Breast epithelium (tissue), 4 donors: ENCODE measurements at places on chromosomes 7 and 10. TPM values are rescaled to one million over a fixed set of nuclear protein-coding genes. Genes with fewer than 3 reads are reported as not detected.

CLEC5A gene
- not detected for total RNA-seq

SEM1 gene
- total RNA-seq, result 28.5 TPM

HIP1 gene
- 24.6 TPM for total RNA-seq

DNA sequence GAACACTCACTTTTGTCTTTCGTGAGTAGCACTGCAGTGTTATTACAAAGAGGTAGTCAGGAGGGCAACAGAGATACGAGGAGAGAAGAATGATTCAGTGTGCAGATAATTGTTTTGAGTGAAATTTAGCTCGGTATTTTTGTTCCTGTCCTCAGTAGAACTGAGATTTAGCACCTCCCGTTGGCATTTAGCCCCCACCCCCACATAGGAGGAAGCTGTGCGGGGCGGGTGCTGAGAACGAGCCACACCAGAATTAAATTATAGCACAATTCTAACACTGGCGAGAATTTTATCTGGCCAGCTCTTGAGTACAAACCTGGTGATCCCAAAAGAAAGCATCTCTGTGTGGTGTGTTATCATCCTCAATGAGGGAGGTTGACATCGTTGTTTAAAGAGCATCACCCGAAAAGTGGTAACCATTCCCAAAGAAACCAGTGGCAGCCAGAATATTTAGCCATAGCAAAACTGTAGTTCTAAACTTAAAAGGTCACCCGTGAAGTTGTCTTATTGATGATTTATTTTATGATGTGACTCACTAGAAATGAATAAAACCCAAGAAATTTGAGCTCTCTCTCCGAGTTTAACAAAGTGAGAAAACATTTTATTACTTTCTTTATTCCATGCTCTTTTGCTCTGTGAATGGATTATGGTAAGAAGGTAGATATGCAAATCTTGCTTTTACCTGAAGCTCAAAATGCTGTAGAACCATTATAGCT, 612.2 kb downstream of the SUGCT start:
- H3K27ac ChIP-seq, result no peak overlapping the region
- no peaks in the 10 kb centered on the region for H3K36me3 ChIP-seq
- DNase-seq, result no peak
- no peak overlapping the region for H3K4me3 ChIP-seq
- H3K4me1 ChIP-seq, result no peaks in the 10 kb centered on the region

DNA sequence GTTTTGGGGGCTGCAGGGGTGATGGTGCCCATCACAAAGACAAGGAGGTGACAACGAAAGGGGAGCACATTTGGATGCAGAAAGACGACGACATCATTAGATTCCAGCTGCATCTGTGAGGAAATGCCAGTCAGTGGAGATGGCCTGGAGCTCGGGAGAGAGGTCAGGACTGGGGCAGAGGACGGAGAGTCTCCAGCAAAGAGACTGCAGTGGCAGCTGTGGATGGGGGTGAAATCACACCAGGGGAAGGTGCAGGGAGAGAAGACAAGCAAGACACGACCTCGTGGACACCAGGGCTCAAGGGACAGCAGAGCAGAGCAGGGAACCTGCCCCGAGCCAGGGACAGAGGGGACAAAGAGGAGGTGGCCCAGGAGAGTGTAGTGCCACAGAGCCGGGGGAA, 203.4 kb downstream of the PRPF18 start:
- no peak overlapping the region for H3K4me3 ChIP-seq
- no peaks in the 10 kb centered on the region for H3K36me3 ChIP-seq
- no peak for DNase-seq
- H3K27me3 ChIP-seq, result no peaks in the 10 kb centered on the region
- no peak overlapping the region for H3K27ac ChIP-seq

DNA sequence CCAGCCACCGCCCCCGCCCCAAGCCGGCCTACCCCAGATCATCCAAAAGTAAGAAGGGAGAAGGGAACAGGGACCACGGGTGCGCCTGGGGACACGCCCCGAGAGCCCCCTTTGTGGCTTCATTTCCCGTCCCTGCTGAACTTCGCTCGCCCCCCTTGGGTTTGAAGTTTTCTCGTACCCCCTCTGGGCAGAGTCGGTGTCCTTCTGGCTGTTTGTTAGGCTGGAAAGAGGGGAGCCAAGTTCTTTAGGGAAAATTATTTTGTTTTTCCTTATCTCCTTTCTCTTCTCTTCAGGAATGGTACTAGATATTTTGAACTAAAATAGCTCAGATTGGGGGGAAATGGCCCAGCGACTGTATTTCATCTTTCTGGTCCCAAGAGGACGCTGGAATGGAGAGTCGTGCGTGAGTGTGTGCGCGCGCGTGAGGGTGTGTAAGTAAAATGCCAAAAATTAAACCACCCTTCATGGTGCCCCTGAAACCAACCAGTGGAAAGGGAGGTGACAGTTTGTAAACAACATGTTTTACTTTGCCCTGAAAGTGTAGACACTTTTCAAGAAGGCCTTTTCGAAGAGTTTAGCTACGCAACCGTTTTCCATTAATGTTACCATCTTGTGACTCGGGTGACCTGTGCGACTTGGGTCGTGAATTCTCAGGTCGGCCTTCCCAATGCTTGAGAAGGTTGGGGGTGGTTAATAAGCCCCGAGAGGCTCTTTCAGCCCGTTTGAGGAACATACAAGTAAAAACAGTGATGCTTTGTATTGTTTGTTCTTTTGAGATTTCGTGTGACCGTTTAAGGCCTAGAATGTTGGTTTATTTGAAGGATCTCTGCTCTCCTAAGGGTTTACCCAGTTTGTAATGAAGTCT, 694 bp downstream of the RBM20 start:
- H3K4me1 ChIP-seq, result peaks cover 5% of the 10 kb centered on the region
- H3K36me3 ChIP-seq, result no peaks in the 10 kb centered on the region
- DNase-seq, result no peak

GRCh38 chr7:1176891-1177373, 16.9 kb upstream of the ZFAND2A start:
- no peaks in the 10 kb centered on the region for H3K36me3 ChIP-seq
- peak; percentile 63 for DNase-seq
- no peak overlapping the region for H3K4me3 ChIP-seq
- peaks cover 3% of the 10 kb centered on the region for H3K4me1 ChIP-seq
- H3K27me3 ChIP-seq, result no peaks in the 10 kb centered on the region

- no peak overlapping the region for H3K27ac ChIP-seq
- no peaks in the 10 kb centered on the region for H3K36me3 ChIP-seq
- no peak for DNase-seq
- no peaks in the 10 kb centered on the region for H3K27me3 ChIP-seq
- H3K4me3 ChIP-seq, result no peak overlapping the region
- H3K4me1 ChIP-seq, result no peaks in the 10 kb centered on the region
Measured at GRCh38 chr10:22505911-22506685, 160.8 kb downstream of the SPAG6 start.

DNA sequence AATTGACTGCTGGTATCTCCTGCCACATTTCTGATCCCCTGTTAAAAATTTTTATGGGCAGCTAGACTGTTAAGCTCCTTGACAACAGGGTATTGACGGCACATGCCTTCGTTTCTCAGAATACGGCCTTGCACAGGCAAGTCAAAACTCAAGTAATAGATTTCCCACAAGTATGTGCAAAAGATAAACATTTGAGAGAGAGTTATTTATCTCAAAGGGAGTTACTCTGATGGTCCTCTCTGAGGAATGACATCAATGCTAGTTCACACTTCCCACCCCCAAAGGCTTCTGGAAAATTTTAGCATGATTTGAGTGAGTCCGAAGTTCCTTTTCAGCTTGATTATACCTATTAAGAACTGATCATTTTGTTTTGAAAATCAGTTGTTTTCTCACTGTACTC, 71.9 kb downstream of the JCAD start:
- no peaks in the 10 kb centered on the region for H3K4me1 ChIP-seq
- no peak overlapping the region for H3K4me3 ChIP-seq
- no peak for DNase-seq
- no peak overlapping the region for H3K27ac ChIP-seq

GRCh38 chr10:11245510-11245909, 227.8 kb downstream of the CELF2 start:
- no peaks in the 10 kb centered on the region for H3K27me3 ChIP-seq
- H3K36me3 ChIP-seq, result no peaks in the 10 kb centered on the region
- DNase-seq, result no peak
- H3K4me1 ChIP-seq, result no peaks in the 10 kb centered on the region
- H3K27ac ChIP-seq, result no peak overlapping the region

DNA sequence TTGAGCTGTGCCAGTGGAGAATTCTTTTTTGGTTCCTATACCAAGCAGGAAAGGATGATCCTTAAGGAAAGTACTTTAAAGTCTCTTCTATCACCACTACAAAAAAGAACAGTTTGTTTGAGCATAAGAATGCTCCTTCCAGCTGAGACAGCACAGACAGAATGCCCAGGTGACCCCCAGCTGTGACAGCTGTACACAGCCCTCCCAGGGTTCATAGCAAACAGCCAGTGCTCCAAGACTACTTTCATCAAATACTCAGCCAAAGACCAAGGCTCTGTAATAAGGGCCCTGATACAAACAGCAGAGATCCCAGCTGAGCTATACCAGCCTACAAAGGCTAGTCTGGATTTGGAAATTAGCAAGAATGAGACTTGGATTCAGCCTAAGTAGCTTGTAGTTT, 65.7 kb downstream of the NXPH1 start:
- H3K36me3 ChIP-seq, result no peaks in the 10 kb centered on the region
- no peaks in the 10 kb centered on the region for H3K27me3 ChIP-seq
- H3K27ac ChIP-seq, result no peak overlapping the region

DNA sequence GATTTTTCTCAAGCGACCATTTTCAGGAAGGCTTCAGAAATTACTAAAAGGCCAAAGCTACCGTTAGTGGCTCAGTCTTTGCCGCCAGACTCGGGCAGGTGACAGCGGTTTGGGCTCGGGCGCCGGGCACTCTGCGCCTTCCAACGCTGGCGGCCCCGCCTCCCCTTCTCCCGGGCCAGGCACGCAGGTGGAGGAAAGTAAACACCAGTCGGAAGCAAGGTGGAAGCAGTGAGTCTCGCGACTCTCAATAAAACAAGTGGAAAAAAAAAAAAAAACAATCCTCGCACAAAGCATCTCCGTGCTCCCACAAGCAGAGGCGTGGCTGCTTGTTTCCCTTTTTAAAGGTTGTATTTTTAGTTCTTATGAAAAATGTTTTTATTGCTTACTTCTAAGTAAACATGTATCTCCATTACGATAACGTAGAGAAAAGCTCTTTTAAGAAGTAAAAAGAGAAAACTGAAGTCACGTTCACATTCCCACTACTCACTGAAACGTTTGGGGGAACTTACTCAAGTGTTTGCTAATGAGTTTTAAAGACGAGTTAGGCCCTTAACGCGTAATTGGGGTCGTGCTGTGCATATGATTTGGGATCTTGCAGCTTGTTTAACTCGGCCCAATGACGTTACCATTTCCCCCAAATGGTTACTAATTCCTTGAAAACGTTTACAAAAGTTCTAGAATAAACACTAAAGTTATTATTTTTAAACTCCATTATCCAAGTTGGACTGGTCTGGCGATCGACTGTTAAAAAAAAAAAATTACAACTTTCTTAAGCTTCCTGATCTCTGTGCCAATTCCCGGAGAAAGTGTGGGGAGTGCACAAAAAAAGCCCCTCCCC, 864 bp downstream of the CDCA7L start:
- peak; percentile 63 for DNase-seq
- no peaks in the 10 kb centered on the region for H3K27me3 ChIP-seq
- H3K4me1 ChIP-seq, result no peaks in the 10 kb centered on the region
- H3K36me3 ChIP-seq, result no peaks in the 10 kb centered on the region
- H3K27ac ChIP-seq, result peak overlapping the region; percentile 91

GRCh38 chr10:2079603-2080078, 342.3 kb upstream of the ADARB2 start:
- DNase-seq, result no peak
- no peak overlapping the region for H3K27ac ChIP-seq
- H3K27me3 ChIP-seq, result no peaks in the 10 kb centered on the region
- H3K36me3 ChIP-seq, result no peaks in the 10 kb centered on the region
- no peak overlapping the region for H3K4me3 ChIP-seq

GRCh38 chr7:151571471-151571870, 51.8 kb upstream of the RHEB start:
- H3K27ac ChIP-seq, result no peak overlapping the region
- H3K4me1 ChIP-seq, result peaks cover 7% of the 10 kb centered on the region
- no peak overlapping the region for H3K4me3 ChIP-seq
- DNase-seq, result no peak
- H3K36me3 ChIP-seq, result no peaks in the 10 kb centered on the region
- H3K27me3 ChIP-seq, result no peaks in the 10 kb centered on the region

DNA sequence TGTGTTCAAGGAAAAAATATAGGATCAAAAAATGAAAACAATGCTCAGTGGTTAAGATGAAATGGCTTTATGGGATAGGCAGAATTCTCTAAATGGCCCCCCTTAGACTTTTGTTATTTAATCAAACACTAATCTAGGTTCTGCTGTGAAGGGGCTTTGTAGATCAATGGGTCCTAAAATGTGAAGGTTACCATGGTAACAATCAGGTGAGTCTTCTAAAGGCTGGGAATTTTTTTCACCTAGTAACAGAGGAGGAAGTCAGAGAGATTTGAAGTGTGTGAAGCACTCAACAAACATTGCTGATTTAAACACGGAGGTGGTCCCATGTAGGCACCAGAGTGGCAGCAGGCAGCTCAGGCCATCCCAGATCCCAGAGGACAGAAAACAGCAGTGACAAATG, 11.1 kb downstream of the OR2A14 start:
- H3K27me3 ChIP-seq, result no peaks in the 10 kb centered on the region
- H3K27ac ChIP-seq, result no peak overlapping the region
- no peaks in the 10 kb centered on the region for H3K4me1 ChIP-seq
- DNase-seq, result no peak
- no peaks in the 10 kb centered on the region for H3K36me3 ChIP-seq
- H3K4me3 ChIP-seq, result no peak overlapping the region

DNA sequence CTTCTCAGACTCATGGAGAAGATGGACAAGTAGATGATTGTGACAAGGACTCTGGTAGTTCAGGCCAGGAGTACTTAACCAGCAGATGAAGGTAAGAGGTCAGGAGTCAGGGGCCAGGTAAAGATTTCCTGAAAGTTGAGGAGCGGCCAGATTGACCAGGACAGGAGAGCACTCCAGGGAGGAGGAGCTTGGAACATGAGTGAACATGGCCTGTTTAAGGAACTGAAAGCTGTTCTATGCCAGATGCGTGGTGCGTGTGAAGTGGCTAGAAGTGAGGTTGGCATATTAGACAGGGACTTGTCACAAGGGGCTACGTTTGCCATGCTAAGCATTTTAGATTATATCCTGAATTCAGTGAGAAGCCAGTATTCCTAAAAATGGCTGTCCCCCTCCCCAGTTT, 157.2 kb downstream of the WNT2 start:
- DNase-seq, result no peak
- H3K4me3 ChIP-seq, result no peak overlapping the region
- no peaks in the 10 kb centered on the region for H3K4me1 ChIP-seq
- no peak overlapping the region for H3K27ac ChIP-seq
- no peaks in the 10 kb centered on the region for H3K36me3 ChIP-seq

GRCh38 chr7:81036057-81036456, 117.2 kb upstream of the SEMA3C start:
- H3K4me3 ChIP-seq, result no peak overlapping the region
- no peaks in the 10 kb centered on the region for H3K4me1 ChIP-seq
- H3K36me3 ChIP-seq, result no peaks in the 10 kb centered on the region
- no peaks in the 10 kb centered on the region for H3K27me3 ChIP-seq
